ENCODE measurements at places on chromosomes 1 and 21. TPM values are rescaled to one million over a fixed set of nuclear protein-coding genes. Genes with fewer than 3 reads are reported as not detected.

DNA sequence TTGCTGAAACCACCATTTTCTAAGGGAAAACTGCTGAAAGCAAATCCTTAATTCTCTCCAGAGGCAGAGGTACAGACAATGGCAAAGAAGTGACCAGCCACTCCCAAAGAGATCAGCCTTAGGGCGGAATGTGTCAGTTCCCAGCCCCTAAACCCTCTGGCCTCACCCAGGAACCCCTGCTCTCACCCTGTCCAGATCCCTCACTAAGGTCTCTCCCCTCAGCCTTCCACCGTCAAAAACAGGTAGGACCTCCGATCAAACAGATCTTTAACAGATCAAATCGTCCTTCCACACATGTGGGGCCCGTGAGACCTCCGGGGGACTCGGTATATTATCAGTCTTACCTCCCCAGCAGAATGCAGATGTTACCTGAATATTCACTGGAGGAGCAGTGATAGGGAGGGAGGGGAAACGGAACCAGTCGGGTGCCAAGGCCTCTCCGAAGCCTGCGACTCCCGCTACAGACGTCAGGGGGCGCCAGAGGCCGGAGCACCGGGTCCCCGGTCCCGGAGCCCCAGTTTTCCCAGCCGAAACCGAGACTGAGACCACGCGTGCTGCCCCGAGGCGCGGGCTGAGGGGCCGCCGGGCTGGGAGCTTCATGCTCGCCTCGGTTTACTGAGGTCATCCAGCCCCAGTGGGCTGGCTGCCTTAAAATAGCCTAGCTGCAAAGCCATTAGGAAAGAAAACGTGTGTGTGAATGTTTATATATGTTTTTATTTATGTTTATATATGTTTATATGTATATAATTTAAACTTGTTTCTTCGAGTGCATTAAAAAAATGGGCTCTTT lies 23.6 kb downstream of the GPA33 start:
- peak; percentile 93 for DNase-seq

The NPR1 gene
- 107 TPM for total RNA-seq

The SMIM1 gene
- total RNA-seq: 14.5 TPM

The DCST1 gene
- not detected for total RNA-seq

GRCh38 chr1:246110343-246111219 lies 396.5 kb downstream of the SMYD3 start:
- no peak for DNase-seq

DNA sequence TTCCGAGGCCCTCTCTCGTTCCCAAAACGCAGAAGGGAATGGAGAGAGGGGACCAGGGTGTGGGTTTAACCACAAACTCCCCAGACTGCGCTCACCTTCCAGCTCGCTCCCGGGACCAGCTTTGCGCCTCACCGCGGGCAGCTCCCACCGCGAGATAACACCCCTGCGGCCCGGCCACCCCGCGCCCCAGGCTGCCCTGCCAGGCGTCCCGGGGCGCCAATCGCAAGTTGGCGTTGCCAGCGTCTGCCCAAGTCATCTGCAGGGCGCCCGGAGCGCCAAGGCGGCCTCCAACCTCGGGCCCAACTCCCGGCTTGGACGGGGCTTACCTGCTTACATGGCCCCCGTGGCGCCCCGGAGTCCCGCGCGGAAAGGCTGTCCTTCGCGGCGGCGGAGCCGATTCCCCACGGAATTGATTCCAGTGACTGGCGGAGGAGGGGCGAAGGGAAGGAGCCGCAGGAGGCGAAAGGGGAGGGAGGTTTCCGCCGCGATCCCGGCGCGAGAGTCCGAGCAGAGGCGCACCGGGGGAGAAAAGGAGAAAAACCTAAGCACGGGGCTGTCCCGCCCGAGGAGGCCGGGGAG lies 456 bp downstream of the PTPN14 start:
- DNase-seq: peak; percentile 86

The PADI2 gene
- 1.00 TPM for total RNA-seq

The TMCC2 gene
- total RNA-seq: 4.1 TPM

The SELENBP1 gene
- 50.4 TPM for total RNA-seq

Measured in posterior vena cava (tissue), 2 donors.